ENCODE measurements at places on chromosomes 16 and 17.

DNA sequence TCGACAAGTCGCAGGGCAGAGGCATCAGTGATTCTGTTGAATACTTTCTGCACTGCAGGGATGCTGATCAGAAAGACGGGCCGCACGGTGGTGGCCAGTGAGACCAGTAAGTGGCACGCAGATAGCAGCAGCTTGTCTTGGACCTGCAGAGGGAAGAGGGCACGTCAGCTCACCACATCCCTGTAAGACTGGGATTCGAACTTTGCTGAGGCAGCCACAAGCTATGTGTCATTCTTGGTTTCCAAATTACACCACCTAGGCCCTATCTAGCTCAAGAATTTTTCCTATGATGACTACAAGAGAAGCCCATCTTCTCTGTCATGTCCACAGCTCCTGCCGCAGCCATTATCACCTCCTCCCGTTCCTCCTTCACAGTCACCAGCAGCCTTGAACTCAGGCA lies 49.4 kb upstream of the GSG1L start:
- no peak for DNase-seq

DNA sequence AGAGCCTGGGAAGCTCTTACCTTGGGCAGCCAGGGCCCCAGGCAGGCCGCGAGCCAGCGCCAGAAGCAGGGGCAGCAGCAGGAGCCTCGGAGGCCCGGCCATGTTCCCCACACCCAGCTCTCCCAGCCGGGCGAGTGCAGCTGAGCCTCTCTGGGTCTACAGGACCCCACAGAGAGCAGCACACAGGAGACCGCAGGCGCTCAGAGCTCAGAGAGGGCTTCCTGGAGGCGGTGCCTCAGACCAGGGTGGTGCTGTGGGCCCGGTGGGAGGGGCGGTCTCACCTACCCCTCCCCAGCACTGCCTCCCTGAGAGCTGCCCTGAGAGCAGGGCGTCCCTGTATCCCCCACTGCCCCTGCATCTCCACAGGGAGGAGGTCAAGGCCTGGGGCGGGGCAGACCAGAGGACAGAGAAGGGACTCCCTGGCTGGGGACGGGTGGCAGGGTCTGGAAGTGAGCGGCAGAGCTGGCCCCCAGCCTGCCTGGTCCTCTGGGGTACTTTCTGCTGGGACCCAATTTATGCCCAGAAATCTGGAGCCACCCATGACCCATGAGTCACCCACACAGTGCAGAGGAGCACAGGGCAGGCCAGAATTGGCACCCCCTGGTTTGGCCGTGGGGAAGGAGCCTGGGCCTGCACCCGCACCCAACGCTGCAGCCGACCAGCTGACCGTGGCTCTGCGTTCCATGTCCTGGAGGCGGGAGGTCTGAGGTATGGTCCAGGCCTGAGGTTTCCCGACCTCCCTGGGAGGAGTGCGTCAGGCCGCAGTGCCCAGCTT lies at the start of gene CD7:
Gene CD7 (minus strand): TSS at position 215 of the 775 bp plus-strand sequence. CDS start 113 bp downstream, at position 102.
- no peak for DNase-seq

DNA sequence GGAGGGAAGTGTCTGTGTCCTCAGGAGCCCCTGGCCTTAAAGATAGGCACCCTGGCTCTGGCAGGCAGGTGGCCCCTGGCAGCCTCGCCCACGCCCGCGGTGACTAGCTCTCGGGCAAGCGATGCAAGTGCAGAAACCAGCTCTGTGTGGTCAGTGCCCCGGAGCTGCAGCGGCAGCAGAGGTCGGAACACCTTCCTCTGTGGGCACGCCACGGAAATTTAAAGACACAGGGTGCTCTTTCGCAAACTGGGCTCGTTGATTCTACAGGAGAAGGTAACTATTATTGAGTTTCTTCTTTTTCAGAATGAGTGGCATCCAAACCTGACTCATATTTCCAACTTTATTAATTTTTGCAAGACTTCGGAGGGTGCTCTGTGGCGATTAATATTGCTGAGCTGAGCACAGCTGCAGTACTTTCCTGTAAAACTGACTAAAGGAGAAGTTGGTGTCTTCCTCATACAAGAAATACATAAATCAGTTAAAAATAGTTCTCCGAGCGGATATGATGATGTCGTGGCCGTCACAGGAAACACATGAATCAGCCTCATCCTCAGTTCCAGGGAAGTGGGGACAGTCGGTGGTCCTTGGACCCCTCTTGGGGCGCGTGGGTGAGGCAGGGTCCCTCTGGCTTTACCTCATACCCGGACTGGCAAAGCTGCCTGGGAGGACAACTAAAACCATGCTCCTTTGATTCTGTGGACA lies 120.2 kb downstream of the METRNL start:
- DNase-seq = no peak

DNA sequence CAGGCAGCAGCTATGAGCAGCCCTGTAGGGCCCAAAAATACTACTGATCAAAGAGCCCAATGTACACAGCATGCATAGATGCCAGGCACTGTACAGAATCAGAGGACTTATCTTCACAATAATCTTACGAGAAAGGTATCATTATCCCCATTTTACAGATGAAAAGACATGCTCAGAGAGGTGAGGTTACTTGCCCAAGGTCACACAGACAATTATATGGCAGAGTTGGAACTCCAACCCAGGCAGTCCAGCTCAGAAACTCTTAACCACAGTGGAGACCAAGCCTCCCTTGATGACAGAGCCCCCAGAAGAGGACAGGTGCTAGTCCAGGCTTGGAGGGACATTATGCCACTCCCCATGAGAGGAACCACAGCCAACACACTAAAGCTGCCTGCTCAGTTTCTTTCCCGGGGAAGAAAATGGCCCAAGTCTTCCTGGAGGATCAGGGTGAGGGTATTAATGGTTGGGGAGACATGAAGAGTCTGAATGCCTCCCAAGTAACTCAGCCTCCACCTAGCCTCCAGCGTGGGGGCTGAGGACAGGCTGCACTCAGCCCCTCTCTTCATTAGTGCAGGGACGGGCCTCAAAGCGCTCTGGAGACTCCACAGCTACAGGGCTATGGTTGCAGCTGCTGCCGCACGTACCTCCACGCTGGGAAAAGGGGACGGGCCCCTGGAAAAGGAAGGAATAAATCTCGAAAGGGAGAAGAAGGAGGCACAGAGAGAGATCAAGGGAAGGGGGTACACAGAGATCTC lies 826 bp downstream of the UNC119 start:
- no peak for DNase-seq

- DNase-seq = no peak
Observed at GRCh38 chr17:41812381-41813151, at the start of gene FKBP10. TSS of gene FKBP10 (plus strand) at chr17:41813004. CDS start at chr17:41813035, 31 bp downstream.

DNA sequence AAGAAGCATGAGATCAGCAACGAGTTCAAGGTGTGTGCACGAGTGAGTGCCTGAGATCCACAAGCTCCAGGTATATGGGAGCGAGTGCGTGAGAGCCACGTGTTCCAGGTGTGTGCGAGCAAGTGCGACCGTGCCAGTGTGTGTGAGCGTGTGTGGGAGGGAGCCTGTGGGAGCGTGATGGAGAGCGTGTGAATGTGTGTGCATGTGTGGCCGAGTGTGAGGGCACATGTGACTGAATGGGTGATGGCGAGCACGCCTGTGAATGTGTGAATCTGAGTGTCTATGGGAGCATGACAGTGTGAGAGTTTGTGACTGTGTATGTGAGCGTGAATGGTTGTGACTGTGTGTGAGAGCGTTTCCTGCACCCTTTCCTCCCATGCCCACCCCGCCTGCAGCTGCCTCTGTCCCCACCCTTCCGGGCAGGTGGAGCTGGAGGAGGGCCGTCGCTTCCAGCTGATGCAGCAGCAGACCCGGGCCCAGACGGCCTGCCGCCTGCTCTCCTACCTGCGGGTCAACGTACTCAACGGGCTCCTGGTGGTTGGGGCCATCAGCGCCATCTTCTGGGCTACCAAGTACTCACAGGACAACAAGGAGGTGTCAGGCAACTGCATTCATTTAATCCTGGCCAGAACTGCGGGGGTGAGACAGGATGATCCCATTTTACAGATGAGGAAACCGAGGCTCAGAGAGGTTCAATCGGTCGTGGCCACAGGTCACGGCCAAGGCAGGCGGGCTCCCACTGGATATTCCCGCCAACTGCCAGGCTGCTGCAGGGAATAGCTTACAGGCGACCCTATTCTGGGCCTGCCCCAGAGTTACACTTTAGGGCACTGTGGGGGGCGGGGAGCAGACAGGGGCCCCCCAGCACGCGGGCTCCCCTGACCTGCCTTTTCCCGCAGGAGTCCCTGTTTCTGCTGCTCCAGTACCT lies 3.7 kb downstream of the TMC8 start:
- no peak for DNase-seq

DNA sequence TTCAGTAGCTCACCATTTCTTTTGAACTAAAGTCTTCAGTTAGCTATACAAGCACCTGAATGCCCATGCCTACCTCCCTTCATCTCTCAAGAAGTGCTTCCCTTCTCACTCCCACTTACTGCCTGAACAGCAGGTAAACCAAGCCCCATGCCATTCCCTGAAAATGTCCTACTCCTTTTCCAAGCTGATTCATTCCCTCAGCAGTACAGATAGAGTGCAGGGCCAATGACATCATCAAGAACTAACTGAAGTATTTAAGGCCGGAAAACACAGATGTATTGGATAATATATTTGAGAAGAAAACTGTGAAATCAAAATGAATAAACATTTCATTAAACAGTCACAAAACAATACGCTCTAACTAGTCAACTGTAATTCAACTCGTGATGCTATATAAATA lies 478.8 kb upstream of the CDH11 start:
- DNase-seq = no peak

DNA sequence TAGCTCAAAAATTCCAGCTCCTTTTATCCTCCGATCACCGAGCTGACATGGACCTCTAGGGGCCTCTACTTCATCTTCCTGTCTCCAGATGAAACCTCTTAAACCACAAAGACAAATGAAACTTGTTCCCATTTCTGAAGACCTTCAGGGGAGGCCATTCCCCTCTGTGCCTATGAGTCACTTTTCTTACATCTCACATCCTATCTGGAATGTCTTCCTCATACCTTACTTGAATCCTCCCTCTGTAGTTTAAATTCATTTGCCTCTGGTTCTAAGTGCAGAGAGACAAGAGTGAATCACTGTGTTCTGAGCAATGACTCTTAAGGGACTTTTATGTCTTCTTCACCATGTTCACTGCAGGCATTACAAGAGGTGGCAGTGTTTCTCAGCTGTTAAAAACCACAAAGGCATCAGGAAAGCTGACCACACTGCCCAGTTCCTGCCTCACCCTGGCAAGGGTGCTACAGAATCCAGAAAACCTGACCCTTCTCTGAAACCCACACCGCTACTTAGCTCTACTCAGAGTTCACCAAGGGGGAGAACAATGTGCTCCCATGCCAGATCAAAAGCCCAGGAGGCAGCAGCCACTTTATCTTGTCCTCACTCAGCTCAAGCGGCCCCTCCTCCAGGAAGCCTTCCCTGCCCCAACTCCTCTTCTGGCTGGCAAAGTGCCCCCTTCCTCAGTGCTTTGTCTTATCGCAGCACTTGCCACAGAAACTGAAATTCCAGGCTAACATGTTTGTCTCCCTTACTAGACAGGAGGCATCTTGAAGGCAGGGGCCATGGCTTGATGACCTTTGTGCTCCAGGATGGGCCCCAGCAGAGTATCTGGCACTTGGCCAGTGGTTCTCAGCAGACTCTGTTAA lies 6.4 kb downstream of the CUEDC1 start:
- DNase-seq = no peak

GRCh38 chr17:75773121-75773807 lies 8.3 kb upstream of the GALK1 start:
- no peak for DNase-seq

DNA sequence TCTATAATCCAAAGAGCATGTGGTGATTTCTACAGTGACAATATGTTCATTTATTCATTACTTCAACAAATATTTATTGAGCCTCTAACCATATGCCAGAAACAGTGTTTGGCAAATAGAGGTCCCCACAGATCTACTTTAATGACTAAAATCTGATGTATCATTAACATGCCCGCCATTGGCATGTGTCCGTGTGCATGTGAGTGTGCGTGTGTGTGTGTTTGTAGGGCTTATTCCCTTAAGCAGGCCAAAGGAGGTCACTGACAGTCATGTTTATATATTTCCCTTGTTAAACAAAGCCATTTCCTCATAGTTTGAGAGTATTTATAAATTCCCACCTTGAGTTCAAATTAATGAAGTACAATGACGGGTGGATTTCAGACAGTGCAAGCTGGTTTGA lies 174.4 kb upstream of the IRX6 start:
- no peak for DNase-seq

DNA sequence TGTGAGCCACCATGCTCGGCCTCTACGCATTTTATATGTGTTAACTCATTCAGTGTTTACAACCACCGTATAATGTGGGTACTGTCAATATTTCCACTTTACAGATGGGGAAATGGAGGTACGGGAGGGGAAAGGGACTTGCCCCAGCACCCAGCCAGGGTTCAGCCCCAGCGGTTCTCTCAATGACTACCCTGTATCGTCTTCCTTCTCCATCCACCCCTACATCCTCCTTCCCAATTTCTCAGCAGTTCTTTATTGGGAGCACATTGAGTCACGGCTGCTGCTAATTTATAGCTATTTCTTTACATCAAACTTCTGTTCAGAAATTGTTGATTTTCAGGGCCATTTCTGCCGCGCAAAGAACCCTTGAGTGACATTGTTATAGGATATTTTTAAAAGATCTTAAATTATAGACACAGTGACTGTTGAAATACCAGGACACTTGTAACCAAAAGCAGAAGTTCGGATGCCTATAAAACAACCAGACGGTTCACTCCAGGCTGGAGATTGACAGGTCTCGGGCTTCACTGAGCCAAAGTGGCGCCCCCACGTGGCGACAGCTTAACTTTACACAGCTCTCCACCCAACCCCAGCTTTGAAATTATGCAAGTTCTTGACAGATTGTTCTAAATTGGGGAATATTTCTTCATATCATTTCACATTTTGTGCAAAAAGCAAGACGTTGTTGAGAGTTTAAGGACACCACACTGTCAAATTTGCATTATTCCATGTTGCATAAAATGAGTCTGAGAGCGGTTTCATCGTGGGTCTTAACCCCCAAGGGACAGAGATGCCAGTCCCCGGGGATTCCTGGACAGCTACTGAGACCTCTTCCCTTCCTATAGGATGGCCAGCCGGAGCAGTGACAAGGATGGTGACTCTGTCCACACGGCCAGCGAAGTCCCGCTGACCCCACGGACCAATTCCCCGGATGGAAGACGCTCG lies 11.8 kb downstream of the SYT17 start:
- no peak for DNase-seq

DNA sequence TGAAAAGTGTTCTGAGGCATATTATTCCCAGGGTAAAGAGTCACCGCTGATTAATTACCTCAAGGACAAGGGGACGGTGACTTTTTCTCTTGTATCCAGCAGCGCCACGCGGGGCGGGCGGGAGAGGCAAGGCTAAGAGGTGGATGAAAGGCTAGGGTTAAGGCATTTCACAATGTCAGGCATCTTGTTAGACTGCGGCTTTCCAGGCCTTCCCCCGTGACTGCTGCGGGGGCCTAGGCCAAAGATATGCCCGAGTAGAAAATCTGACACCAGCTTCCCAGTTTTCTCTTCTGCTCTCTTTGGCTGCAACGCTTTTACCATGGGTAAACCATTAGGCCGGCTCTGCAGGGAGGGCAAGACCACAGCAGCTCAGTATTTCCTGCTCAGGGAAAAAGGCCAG lies 698.2 kb downstream of the MAF start:
- DNase-seq = no peak

GRCh38 chr17:51673070-51673469 lies 412.7 kb downstream of the UTP18 start:
- no peak for DNase-seq
